ENCODE measurements at places on chromosomes 4 and X.

DNA sequence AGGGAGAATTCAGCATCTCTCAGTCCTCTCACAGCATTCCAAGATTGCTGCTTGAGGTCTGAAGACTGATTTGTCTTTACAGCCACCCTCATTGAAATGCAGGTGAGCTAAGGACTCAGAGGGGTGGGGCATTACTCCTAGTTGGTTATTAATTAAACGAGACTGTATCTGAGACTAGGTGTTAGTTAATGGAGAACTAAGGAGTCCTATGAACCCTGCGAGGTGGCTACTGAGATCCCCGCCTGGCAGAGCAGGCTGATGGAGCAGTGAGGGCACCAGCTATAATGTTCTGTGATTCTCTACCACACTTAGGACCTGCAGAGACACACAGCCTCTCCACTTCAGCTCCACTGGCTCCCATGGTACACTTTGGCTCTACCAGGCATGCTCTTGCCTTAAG lies 215.3 kb downstream of the MID1IP1 start:
- no peak for DNase-seq

GRCh38 chr4:115376866-115377265 lies 263.4 kb upstream of the NDST4 start:
- no peak for DNase-seq

GRCh38 chrX:126836186-126836585 lies 16.7 kb downstream of the PRR32 start:
- DNase-seq: no peak

- no peak for DNase-seq
Observed at GRCh38 chrX:22424919-22425318, 152.2 kb downstream of the CBLL2 start.

- DNase-seq: peak; percentile 3
Observed at GRCh38 chrX:54116391-54116790, 66.7 kb downstream of the FAM120C start.

GRCh38 chr4:150150629-150151062 lies 72.4 kb downstream of the DCLK2 start:
- no peak for DNase-seq

GRCh38 chrX:132795181-132795580 lies 163.2 kb downstream of the HS6ST2 start:
- no peak for DNase-seq
